Cardiac fibroblast (primary cell): ENCODE measurements at places on chromosomes 6 and 20.
A peak's percentile ranks its signal among the peaks of the same experiment; 100 is the strongest.

DNA sequence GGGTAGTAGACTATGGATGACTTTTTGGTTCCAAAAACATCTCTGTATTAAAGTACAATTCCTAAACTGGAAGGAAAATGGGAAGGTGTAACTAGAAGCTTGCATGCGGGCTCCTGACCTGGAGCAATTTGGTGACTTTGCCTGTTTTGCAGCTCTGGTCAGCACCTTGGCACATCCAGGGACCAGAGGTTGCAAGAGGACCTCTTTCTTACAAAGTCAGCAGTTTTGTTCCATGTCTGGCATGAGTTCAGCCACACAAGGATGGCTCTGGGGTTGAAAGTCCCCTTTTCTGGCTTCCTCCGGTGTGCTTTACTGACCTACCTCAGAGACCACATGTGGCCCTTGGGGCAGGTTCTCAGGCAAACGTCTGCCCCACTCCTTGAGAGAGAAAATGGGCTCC lies 22.7 kb upstream of the CD93 start:
- no peak for DNase-seq

DNA sequence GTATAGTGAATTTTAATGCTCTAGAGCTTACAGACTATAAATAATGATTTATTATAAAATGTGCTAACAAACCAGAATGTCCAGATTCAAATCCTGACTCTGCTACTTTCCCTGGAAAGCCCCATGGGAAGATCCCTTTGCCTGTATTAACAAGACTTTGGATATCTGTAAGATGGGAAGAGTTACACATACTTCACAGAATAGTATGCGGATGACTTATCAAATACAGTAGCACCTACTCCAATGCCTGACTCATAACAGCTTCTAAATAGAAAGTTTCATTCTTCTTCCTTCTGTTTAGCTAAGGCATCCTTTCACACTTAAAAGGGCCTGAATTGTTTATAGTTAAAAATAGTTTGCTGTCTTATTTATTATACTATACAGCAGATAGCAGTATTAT lies 166.3 kb downstream of the KCNQ5 start:
- peak; percentile 50 for DNase-seq

GRCh38 chr20:31605902-31606803 lies 1.1 kb downstream of the ID1 start:
- peak; percentile 32 for DNase-seq

DNA sequence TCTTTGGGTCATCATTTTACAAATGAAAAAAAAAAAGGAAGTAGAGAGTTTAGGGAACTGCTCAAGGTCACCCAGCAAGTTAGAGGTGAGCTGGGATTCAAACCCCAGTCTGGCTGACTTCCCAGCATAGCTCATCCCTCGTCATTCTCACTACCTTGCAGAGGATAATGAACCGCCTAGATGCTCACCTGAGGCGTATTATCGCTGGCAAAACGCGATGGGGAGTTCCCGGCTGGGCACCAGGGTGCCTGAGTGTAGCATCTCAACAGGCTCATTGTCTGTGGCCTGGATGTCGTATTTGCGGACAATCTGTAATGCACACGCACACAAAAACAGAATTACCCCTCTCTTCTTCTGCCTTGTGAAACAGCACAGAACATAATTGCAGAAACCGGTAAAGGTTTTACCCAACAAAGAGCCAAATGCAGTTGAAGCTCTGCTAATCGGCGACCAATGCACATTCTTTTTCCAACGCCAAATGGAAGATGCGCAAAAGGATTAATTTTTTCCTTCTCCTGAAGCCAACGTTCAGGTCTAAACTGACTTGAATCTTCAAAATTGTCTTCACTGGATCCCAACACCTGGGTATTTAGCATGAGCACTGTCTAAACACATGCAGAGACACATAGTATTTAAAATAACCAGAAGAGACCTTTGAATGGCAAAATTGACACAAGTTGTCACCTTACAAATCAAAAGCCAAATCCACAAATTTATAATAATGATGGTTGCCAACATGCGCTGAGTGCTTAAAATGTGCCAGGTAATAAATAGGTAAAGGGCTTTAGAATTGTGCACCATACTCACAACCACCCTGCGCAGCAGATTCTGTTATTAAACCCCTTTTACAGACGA lies 16.6 kb downstream of the CYP24A1 start:
- no peak for DNase-seq

DNA sequence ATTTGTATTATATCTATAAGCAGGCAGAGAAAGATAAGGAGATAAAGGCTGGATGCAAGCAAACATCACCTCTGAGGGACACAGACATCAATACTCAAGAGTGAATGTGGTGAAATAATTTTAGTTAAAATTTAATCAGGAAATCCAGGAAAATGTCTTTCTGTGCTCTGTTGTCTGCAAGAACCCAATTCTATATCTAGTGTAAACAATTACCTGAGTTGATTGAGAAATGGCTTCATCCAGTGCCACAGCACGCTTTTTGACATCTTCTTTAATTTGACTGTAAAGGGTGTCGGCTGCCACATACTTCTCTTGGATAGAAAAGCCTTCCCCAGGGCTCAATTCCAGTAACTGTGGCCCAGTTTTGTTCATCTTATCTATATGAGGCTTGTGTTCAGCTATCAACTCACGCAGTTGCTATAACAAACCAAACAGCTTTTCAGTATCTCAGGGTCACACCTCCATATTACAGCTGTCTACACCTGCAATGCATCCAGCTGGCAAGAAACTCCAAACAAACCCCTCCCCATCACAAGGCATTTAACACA lies 131.6 kb downstream of the DST start:
- DNase-seq, result no peak

GRCh38 chr6:154861825-154862224 lies 128.6 kb downstream of the SCAF8 start:
- no peak for DNase-seq

DNA sequence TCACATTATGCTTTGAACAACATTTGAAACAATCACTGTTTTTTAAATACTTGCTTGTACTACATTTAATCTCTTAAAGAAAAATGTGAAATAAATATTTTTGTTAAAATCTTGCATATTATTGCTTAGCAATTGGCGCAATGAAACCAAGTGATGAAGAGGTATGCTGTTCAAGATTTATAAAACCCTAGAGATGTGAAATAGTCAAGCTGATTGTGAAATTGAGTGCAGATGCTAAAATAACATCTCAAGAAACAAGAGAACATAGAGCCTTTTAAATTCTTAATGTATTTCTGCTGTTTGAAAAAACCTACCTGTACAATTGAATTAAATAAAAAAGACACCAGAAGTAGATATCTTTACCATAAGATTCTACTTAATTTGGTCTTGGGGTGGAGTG lies 179.2 kb upstream of the MCHR2 start:
- peak; percentile 17 for DNase-seq

GRCh38 chr6:15329197-15329671 lies 83.4 kb downstream of the JARID2 start:
- peak; percentile 87 for DNase-seq

DNA sequence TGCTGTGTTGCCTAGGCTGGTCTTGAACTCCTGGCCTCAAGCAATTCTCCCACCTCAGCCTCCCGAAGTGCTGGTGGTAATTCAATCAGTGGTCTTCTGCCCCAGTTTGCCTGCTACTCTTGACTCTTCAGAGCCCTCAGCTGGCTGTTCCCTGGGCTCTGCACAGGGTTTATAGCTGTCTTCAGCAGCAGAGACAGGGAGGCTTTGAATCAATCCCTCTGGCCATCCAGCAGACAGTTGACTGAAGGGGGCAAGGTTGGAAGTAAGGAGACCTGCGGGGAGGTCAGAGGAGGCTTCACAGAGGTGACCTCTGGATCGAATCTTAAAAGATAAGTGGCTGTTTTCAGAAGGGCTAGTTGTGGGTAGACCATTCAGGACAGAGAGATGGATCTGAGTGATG lies 26.0 kb upstream of the KIF3B start:
- DNase-seq, result no peak

DNA sequence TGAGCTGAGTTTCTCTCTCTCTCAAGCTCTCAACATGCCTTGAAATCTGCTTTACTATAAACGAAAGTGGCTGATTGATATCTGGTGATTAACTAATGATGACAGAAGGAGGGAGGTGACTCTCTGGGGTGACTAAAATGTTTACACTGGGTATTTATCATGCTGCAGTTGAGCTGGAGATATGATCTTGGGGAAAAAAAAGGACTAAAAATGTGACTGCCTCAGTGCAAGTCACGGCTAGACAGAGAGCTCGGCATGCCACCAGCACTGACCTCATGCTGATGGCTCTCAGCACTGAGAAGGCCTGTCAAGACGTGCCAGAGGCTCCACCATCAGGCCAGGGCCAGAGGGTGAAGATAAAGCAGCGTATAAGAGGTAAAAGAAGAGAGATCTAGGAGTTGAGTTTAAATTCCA lies 103.1 kb upstream of the SPACA1 start:
- peak; percentile 37 for DNase-seq

DNA sequence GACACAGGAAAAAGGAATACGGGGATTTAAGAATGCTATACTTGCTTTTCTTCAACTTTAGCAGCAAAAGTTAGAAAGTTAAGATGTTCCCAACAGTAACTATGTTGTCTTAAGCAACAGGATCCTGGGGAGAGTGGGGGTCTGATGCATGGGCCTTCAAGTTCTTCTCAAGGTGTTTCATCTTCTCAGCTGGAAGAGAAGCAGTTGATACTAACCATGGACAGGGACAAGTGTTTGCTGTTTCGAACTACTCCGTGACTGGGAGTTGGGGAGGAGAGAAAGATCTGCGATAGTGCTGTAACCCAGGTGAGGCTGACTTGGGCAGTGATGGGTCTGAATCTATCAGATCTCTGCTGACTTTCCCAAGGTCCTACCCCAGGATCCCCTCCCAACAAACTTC lies 1.0 kb downstream of the OOEP start:
- no peak for DNase-seq

- peak; percentile 79 for DNase-seq
Observed at GRCh38 chr20:35600993-35601973, 14.3 kb upstream of the SPAG4 start.

DNA sequence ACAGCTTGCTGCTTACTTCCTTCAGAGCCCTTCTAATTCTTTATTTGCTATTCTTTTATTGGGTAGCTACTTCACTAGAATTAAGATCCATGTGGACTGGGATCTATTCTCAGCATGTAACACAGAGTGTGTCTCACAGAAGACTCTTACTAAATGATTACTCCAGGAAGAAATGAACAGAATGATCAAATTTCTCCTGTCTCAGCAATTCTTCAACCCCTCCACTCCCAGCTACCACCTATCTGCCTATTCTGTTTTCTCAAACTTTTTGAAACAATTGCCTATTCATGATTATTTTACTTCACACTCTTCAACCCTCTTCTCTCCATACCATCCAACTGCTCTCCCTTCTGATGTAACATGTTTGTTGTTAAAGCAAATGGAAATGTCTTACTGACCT lies 132.6 kb downstream of the BTBD9 start:
- DNase-seq, result no peak

DNA sequence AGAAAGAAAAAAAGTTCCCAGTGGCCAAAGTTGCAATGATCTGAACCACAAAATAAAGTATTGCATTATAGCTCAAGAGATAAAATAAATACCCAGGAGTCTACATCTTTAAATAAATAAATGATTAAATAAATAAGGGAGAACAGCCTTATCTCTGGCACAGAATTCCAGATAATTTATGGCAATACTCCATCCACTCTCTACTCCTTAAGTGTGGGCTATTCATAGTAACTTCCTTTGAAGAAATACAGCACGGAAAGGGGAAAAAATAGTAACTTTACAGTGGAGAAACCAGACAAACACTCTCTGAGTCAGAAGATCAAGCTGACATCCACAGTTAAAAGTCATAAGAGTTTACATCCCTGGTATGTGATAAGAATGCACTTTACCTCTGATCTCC lies 11.6 kb downstream of the AURKA start:
- DNase-seq, result peak; percentile 83

- DNase-seq, result no peak
Observed at GRCh38 chr20:24952376-24953208, 3.5 kb downstream of the CST7 start.

- peak; percentile 26 for DNase-seq
Observed at GRCh38 chr6:26088344-26088743, 1.1 kb downstream of the HFE start.

DNA sequence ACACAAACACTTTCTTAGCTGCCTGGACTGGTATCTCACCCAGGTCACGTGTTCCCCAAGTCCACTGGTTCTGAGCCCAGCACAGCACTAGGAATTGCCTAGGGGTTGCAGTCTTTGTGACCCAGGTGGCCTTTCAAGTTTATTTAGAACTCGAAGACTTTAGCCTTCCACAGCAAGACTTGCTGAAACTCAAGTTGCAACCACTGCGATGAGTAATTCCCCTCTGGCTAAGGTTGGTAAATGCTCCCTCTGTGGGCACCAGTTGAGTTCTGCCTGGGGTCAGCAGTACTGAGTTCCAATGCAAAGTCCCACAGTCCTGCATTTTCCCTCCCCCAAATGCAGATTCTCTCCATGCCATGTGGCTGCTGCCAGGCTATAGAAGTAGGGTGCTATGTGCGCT lies 77.6 kb upstream of the MOCS1 start:
- no peak for DNase-seq

- DNase-seq, result no peak
Observed at GRCh38 chr6:54428431-54428830, 120.2 kb downstream of the TINAG start.

- DNase-seq, result no peak
Observed at GRCh38 chr20:51024761-51025160, 1.9 kb upstream of the KCNG1 start.

DNA sequence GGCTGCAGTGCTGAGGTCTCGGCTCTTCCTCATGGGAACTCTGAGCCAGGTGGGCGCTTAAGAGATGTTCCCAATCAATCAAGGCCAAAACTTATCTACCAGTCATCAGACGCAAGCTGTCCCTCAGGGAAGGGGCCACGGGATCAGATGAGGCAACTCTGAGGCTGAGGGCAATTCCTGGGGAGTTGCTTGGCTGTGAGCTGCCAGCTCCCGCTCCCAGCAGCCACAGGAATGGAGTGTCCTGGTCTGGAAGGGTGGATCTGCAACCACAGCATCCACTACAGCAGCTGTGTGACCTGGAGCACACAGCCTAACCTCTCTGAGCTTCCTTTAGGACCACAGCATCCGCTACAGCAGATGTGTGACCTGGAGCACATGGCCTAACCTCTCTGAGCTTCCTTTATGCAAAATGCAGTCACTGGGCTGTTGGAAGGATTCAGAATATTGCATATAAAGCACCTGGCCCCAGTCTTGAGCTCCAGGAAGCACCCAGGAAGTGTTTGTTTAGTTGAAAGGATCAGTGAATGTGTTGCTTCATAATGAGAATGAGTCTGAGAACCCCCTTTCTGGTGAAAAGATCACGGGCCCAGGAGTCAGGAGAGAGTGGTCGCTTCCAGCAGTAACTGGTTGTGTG lies 60.9 kb downstream of the TFAP2C start:
- DNase-seq, result peak; percentile 40

GRCh38 chr6:125806813-125807212 lies 16.1 kb downstream of the NCOA7 start:
- no peak for DNase-seq

- no peak for DNase-seq
Observed at GRCh38 chr20:5590899-5591298, 159.3 kb upstream of the SHLD1 start.

DNA sequence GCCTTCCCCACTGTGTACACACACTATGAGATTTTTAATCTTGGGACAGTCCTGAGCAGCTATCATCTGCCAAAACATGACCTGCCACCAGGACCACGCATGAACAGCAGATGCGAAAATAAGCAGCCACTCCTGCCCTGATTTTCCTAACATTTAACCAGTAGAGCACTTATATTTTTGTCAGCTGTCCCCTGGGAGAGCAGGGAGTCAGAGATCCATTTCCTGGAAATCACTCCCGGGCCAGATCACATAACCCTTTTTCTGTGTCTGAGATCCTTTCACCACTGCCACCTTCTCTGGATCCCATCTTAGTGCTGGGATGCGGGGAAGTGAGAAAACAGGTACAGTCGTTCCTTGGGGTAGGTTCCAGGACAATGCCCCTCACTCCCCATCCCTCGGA lies 5.7 kb downstream of the SDCBP2 start:
- no peak for DNase-seq
